ENCODE measurements at places on chromosomes 3 and 15.

- no peak for DNase-seq
Observed at GRCh38 chr3:141915016-141915415, 38.6 kb downstream of the ATP1B3 start.

- no peak for DNase-seq
Observed at GRCh38 chr3:155076888-155077287, 3.2 kb upstream of the MME start.

DNA sequence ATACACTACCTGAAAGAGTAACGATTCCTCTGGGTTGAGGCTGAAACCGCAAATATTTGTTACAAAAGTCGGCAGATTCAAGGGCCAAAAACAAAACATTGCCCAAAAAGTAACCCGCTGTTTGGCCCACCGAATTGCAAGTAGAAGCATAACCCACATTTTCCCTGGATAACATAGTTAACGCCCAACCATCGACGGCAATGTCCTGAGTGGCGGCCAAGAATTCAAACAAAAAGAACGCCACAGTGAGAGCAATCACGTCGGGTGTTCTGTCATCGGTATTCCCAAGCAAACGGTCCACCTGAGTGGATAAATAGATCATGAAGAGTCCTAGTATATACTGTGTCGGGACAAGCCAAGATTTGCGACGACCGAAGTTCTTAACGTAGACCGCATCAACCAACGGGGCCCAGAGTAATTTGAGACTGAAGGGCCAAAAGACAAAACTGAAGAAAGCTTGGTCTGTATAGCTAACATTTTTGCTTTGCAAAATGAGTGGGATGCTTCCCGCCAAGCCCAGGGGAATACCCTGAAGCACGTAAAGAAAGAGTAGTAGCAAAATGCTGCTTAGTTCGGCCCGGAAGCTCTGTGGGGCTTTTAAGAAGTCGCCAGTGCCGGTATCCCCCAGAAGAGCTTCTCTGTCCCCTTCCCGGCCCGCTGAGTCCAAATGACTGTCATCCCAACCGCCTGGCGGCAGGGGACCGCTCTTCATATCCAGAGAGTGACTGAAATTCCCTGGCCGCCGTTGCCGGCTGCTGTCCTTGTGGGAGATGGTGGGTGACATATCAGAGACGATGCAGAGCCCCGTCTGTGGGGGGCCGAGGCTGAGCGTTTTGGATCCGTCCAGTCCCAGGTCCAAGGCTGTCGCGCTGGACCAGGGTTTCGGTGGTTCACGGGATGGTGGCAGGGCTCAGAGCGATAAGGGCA lies 750 bp downstream of the SLC33A1 start:
- peak; percentile 43 for DNase-seq

GRCh38 chr3:184259878-184260723 lies 1.3 kb downstream of the CAMK2N2 start:
- peak; percentile 12 for DNase-seq

GRCh38 chr3:105235785-105236184 lies 130.9 kb upstream of the ALCAM start:
- no peak for DNase-seq

Measured in OCI-M1 (cell line).